ENCODE measurements at places on chromosomes 1 and 21.

DNA sequence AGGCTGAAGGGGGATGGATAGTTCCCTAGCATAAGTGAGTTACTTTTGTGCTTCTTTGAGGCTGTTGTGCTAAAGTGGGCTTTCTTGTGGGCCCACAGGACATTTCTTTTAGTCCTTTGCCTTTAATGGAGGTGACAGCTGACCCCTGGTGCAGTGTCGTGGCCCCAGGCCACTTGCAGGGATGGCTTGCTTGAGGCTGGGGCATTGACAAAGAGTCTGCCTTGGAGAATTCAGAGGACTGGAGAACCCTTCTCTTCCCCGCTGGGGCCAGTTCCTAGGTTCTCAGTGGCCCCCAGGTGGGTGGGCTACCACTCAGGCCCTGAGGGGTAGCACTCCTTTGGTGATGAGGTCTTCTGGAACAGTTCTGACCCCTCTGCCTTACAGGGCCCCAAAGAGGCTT lies 12.8 kb downstream of the ABCG1 start:
- no peak for DNase-seq

DNA sequence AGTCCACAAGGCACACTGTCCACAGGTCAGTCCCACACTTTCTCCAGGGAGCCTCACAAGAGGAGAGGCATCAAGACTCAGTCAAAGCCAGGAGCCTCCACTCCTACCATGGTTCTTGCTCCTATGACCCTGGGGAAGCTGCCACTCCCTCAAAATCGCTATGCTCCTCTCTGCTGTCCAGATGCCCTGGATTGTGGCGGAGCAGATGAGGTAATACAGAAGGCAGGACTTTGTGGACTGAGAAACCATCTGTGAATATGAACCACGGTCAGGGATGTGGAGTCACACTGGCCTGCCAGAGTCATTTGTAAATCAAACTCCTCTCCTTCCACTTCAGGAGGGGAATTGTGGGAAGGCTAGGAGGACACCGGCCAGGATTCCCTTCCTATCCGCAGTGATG lies 20.6 kb downstream of the VWA5B1 start:
- no peak for DNase-seq

DNA sequence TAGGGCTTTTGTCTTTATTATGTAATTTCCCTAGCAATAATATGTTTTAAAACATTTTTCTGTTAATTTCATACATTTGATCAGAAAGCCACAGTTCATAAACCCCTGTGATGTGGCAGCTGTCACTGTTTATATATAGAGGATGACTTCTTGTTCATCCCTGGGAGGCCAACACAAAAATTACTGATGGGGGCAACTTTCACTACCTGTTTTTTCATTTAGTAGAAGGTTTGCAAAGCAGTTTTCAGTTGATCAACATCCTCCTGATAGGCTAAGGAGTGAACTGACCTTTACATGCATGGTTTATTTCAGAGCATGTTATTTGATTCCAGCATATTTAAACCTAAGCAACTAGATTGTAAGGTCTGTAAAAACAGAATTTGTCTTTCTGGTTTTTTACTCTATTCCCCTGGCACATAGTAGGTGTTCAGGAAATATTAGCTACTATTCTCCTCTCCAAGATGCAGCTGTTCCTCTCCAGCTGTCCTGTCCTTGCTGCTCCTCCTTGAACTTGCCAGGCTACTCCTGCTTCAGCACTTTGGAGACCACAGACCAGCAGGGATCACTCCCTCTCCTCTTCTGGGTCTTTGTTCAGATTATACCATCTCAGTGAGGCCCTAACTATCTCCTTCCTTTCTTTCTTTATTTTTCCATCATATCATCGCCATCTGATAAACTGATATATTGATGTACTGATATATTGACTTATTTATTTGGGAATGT lies 54.7 kb downstream of the ROR1 start:
- DNase-seq: no peak

- DNase-seq: no peak
Observed at GRCh38 chr1:21631944-21632887, 36.9 kb downstream of the RAP1GAP start.

DNA sequence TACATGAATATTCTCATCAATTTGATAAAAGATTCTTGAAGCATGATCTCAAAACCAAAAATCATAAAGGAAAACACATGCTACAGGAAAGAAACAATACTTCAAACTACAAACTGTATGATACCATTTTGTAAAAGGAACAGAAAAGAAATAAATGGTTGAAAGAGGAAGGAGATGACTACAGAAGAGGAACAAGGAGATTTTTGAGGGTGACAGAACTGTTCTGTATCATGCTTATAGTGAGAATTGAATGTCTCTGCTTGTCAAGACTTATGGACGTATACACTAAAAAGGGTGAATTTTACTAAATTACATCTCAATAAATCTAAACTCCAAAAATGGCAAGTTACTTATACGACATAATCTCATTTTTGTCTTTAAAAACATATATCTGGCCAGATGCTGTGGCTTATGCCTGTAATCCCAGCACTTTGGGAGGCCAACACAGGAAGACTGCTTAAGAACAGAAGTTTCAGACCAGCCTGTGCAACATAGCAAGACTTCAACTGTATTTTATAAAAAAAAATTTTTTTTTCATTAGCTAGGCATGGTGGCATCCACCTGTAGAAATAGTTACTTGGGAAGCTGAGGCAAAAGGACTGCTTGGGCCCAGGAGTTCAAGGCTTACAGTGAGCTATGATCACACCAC lies 125.4 kb downstream of the EIF4G3 start:
- DNase-seq: no peak

DNA sequence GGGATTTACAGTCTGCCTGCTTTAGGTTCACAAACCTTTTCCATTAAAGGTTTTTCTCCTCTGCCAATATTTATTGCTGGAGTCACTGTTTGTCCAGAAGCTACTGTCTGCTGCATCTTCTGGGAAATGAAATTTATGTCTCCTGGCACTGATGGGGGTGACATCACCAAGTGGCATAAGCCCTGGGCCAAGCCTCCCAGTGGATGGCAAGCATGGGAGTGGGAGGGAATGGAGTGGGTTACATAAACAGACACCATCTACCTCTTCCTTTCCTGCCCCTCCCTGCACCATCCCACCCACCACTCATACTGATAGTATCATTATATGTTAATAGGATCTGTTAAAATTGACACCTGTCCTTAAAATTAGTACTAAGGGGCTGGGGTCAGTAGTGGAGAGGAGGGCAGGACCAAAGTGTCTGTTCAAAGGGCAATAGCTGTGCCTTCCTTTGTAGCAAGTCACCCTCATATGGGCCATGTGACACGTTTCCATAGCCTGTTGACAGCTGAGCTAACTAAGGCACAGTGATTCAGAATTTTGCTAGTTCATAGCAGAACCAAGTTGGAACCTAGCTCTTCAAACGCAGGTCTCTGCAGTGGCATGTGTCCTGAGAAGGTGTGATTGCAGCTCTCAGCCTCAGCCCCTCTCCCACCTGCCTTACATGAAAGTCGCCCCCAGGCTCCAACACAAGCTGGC lies 71.0 kb downstream of the MAB21L3 start:
- DNase-seq: no peak

- DNase-seq: no peak
Observed at GRCh38 chr1:220497220-220497947, 30.6 kb upstream of the MARK1 start.

DNA sequence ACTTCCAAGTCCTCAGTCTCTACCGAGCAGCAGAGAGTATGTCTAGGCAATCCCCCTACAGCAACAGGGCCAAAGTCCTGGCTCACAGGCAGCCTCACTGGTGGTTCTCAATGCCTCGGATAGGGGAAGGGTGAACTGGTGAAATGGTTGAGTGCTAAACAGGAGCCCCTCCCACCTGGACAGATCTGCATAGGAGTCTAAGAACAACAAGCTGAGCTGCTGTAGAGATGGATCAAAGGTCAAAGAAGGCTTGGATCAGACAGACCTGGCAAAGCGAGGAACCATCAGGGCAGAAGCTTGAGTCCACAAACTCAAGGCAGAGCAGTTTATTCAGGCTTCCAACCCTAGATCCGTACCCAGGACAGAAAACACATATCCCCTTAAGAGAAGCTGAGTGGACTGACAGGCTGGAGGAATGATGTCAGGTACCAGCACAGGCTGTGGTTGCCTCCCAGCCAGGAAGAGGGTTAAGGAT lies 31.8 kb downstream of the RABIF start:
- DNase-seq: no peak

DNA sequence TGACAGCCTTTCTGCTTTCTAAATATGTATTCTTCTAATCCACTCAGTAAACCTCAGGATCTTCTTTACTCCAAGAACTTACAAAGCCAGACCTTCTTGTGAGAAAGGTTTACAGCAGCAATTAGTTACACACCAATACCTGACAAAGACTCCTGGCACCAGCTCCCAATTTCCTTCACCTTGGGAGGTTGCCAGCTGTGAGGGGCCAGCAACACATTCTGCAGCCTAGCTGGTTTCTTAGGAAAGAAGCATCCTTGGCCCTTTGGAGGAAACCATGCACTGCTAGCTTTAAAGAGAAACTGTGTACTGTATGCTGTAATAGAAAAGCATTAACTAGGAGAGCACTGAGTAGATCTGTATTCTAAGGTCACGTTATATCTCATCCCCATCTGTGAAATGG lies 10.8 kb downstream of the FYB2 start:
- DNase-seq: no peak

DNA sequence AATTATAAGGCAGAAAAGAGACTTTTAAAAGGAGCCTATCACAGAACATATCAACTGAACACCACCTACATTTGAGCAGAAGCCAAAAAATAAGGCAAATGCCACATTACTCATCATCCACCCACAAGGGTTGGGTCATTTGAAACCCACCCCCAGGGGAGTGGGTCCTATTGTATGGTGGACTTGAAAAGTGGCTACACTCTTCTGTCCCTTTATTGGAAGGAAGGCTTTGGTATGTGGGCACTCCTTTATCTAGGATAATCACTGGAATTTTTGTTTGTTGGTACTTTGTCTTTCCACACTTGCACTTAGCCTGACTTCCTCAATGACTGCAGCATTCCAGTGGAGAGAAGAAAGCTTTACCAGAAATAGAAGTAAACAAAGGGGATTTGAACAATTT lies 157.2 kb upstream of the COL11A1 start:
- no peak for DNase-seq

DNA sequence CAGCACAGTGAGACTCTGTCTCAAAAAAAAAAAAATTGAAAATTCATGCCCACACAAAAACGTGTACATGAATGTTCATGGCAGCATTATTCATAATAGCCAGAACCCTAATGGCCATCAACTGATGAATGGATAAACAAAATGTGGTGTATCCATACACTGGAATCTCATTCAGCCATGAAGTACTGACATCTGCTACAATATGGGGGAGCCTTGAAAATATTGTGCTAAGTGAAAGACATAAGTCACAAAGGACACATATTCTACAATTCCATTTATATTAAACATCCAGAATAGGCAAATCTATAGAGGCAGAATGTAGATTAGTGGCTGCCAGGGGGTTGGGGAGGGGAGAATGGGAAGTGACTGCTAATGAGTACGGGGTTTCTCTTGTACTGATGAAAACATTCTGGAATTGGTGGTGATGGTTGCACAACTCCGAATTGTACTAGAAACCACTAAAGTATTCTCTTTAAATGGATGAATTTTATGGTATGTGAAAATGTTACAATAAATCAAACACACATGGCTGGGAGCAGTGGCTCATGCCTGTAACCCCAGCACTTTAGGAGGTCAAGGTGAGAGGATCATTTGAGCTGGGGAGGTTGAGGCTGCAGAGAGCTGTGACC lies 33.0 kb upstream of the KCNN3 start:
- no peak for DNase-seq

DNA sequence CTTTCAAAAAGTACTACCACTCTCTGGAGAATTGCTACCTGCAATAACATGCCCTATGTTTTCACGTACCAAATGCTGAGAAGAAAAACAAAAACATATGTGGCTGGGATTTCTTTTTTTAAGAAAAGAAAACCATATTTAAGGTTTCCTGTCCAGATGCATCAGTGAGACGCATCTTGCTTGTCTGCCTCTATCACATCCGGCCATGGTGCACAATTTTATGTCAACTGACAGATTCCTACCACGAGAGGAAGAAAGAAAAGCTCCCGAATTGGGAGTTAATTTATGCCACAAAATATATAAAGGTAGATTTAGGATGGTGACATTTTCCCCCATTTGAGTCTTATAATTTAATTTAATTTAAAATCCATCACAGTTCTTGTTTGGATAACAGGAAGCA lies 62.3 kb upstream of the COL24A1 start:
- no peak for DNase-seq

DNA sequence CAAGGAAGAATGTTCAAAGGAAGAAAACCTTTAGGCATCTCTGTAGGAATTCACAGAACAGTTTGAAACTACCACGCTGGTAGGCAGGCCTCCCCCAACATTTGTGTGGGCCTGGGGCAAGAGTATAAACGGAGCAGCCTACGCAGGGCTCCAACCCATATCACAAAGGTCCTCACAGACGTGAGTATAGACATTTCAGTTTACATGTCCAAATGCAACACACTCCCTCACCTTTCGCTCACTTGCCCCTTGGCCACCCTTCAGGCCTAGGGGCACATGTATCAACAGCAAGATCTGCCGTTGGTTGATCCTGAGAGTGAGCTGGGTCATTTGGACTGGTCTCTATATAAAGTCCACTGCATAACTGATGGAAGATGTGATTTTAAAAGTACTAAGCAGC lies 133.3 kb downstream of the ACBD6 start:
- DNase-seq: no peak

- no peak for DNase-seq
Observed at GRCh38 chr1:5664906-5665875, 327.0 kb downstream of the NPHP4 start.

DNA sequence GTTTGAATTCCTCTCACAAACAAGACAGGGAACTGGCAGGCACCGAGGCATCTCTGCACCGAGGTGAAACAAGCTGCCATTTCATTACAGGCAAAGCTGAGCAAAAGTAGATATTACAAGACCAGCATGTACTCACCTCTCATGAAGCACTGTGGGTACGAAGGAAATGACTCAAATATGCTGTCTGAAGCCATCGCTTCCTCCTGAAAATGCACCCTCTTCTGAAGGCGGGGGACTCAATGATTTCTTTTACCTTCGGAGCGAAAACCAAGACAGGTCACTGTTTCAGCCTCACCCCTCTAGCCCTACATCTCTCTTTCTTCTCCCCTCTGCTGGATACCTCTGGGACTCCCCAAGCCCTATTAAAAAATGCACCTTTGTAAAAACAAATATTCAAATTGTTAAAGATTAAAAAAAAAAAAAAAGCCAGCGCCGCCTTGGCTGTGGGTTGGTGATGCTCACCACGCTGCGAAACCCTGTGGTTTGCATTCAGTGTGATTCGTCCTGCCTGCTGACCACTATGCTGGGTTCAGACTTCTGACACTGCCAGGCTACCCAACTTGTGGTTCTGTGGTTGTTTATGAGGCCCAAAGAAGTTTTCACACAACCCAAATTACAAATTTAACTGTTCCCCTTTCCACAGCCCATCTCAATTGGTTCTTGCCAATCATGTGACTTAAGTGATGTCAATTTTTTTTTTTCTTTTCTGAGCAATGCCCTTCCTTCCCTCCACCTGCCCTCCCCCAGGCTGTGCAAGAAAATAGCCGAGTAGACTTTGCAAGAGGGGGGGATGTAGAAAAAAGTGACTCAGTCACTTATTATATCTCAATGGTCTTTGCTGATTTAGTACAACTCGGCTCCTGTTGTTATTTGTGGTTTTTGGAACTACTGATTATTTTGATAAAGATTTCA lies at the start of gene RUNX1:
TSS of gene RUNX1 (minus strand) at position 597 of the 912 bp plus-strand sequence.
- DNase-seq: no peak
